ENCODE measurements at places on chromosomes 11 and 22.

DNA sequence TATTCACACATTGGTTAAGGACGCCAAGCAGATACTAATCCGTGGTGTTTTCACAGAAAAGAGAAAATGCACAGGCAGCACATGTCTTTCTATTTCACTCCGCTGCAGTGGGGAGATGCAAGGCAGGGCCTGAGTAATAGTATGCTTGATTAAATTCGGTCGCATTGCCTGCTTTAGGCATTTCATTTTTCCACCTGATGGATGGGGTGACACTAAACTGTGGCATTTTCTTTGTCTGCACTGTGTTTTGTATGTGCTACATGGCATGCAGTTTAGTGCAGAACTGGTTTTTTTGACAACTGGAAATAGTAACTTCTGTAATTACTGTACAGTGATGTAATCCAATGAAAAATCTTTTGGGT is 94.9 kb downstream of the SLC17A6 start:
- no peak for DNase-seq

- peak; percentile 65 for DNase-seq
Measured at GRCh38 chr11:66579017-66579606, 10.7 kb upstream of the CTSF start.

- DNase-seq: peak; percentile 31
Measured at GRCh38 chr11:115168229-115168671, 336.0 kb downstream of the CADM1 start.

DNA sequence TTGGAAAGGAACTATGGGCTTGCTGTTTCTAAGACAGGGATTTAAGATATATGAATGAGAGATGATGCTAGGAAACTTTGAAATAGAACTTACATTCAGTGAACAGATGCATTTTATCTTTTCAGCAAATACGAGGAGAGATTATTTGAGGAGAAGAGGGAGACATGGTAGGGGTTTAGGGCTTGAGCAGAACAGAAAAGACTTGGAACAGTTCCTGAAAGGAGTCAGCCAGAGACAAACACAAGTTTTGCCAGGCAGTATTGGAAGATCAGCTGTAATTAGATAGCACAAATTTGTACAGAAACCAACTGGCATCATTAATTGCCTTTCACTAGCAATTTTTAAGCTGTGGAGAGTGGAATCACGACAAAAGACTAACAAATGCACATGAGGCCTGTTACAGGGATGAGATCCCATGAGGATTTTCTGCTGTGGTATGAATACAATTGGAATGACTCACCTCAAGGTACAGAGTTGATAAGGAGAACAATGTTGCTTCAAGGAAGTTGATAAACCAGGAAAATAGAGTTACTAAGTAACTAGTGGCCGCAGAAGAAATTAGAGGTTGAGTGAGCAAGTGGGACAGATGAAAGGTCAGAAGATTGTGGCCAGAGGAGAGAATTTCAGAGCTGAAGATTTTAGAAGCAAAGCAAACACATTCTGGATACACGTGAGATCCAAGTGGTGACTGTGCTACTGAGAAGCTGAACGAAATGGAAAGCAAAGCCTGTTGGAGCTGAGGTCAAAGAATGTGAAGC is 67.9 kb downstream of the CYB5R2 start:
- no peak for DNase-seq

- no peak for DNase-seq
Measured at GRCh38 chr11:2579315-2580060, 120.3 kb downstream of the KCNQ1OT1 start.

- no peak for DNase-seq
Measured at GRCh38 chr11:66505276-66505816, 5.1 kb upstream of the BBS1 start.

GRCh38 chr22:49620666-49621065 is 207.0 kb downstream of the BRD1 start:
- DNase-seq: no peak

GRCh38 chr22:20951932-20952380 is 15.1 kb upstream of the AIFM3 start:
- no peak for DNase-seq

DNA sequence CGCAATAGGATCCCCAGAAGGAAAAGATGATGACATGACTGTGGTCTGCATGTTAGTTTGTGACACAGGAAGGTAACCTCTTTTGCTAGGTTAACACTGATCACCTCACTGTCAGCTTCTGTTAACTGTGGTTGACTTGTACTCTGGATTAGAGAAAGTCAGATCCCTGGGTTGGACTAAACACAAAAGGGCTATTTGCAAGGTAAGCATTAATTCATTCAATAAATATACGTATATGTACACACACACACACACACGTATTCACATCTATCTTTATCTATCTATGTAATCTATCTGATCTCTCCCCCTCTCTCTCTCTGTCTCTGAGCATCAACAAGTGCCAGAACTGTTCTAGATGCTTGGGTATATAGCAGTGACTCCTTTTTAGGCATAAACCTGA is 136.1 kb upstream of the SNX19 start:
- DNase-seq: no peak

DNA sequence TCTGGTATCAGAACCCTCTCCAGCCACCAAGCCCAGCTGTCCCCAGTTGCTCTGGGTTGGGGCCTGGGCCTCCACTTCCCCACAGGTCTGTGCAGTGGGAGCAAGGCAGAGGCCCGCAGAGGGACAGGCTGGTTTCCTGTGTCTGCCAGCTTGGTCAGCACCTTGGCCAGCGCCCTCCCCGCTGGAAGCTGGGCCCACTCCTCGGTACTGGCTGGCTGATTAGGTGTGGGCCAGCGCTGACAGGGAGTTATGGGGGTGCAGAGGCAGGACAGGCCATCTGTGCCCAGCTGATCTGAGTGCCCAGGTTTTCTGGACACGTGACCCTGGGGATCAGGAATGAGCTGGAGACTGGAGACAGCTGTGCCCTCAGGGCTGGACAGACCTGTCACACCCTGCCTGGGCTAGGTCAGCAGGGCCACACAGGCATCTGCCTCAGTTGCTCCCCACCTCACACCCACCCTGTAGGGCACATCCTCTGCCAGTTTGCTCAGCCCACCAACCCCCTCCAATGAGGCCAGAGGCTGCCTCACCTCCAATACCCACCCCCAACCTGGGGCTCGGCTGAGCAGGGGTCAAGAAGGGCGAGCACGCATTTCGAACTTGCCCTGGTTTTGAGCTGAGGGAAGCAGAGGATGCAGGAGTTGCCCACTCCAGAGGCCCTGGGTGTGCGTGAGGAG is 175.3 kb downstream of the IGLL1 start:
- DNase-seq: no peak

- no peak for DNase-seq
Measured at GRCh38 chr11:1574238-1574932, 2.3 kb upstream of the DUSP8 start.

GRCh38 chr22:50581950-50582492 is 628 bp downstream of the CHKB start:
- DNase-seq: peak; percentile 63

DNA sequence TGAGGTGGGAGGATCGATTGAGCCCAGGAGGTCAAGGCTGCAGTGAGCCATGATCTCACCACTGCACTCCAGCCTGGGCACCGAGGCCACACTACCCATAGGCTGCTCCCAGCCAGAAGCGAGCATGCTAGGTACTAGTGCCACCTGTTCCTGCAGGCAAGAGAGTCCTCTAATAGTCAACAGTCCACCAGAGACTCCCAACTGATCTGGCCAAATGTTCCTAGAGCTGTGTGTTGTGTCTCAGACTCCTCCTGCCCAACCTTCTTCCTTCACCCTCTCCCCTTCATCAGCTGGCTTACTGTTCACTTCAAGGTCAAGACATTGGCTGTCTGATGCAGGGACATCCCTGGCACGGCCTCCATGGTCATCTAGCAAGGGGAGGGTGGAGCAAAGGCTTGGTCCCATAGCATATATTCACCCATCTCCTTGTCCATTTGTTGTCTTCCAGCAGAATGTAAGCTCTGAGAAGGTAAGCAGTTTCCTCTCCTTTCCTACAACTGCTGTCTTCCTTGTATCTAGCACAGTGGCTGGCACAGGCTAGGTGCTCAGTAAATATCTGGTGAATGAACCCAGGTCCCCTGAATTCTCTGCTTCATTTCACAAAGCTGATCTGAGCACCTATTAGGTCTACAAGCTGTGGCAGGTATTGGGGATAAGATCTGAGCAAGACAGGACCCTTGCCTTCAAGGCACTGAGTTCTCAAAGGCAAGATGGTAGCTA is 126.2 kb upstream of the SERPIND1 start:
- no peak for DNase-seq

GRCh38 chr22:49535126-49535525 is 292.5 kb downstream of the BRD1 start:
- DNase-seq: no peak

DNA sequence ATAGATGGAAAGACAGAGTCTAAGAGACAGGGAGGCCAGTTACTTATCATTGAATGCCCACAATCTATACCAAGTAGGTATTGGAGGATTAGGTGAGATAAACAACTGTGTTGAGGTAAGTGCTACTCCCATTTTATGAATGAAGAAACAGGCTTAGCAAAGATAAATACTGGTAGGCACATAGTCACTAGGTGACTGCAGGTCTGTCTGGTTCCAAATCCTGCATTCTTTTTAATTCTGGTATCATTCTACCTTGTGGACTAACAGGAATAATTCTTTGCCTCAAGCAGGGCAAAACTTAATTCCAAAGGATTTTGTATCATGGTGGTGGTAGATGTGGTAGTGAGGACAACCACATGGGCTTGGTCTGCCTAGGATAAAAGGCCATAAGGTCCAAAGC is 28.4 kb downstream of the RNF169 start:
- DNase-seq: no peak

- DNase-seq: no peak
Measured at GRCh38 chr11:115926138-115926537, 421.9 kb upstream of the CADM1 start.

DNA sequence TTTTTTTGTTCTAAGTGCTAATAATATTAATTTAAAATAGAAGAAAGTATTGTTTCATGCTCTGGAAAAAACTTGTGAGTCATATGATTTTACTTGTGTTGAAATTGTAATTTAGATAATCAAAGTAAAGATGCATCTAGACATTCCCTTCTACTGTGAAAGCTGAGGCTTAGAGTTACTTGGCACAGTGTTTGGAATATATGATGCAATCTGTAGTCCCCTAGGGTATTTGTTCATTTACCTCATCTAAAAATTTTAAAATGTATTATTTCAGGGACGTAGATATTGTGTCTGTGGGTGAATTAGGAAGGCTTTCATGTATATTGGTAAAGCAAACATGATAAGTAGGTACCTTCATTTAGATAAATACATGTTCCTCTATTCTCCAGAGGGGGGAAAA is 793.5 kb upstream of the CNTN5 start:
- no peak for DNase-seq

- no peak for DNase-seq
Measured at GRCh38 chr11:13338019-13338426, 60.4 kb downstream of the BMAL1 start.

- no peak for DNase-seq
Measured at GRCh38 chr11:11250470-11250869, 102.6 kb downstream of the CSNK2A3 start.

- peak; percentile 64 for DNase-seq
Measured at GRCh38 chr11:65478388-65479183, 20.3 kb upstream of the MALAT1 start.

- no peak for DNase-seq
Measured at GRCh38 chr22:32777987-32778386, 23.5 kb upstream of the TIMP3 start.

- no peak for DNase-seq
Measured at GRCh38 chr11:95156916-95157541, 67.4 kb downstream of the ENDOD1 start.

DNA sequence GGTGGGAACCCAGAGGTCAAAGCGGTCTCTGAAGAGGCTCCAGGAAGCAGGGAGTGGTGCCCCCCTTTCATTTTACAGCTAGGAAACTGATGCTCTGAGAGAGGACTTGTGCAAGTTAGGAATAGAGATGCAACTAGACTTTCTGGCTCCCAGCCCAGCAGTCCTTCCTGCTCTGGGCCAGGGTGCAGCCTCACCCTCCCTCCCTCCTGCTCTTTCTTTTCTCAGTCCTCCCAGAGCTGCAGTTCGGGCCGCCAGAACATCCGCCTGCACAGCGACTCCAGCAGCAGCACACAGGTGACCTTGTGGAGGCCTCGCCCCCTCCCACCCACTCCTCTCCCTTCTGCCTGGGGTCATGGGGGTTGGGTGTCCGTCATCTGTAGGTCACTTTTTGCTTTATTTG is 51.5 kb downstream of the LHFPL7 start:
- DNase-seq: peak; percentile 77

DNA sequence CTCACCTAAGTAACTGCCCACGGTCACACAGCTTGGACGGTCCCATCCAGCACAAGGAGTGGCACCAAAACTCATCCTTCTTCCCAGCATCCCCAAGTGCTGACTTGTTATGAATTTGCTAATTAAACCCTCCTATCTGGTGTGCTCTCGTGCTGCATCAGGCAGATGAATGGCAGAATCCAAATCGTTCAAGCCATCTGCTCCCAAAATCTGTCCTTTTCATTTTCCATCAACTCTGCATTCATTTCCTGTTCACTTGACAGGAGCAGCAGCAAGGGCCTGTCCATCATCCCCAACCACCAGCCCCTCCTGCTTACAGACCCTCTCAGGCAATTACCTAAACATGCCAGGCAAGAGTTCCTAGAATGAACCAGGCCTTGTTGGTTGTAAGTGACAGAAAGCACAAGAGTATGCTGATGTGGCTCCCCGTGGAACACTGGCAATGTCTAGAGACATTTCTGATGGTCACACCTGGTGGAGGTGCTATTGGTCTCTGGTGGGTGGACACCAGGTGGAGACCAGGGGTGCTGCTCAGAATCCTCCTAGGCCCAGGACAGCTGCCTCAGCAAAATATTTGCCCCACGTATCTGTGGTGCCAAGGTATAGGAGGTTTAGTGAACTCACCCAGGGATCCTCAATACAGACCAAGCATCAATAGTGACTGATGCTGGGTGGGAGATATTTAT is 832.5 kb downstream of the TBC1D22A start:
- no peak for DNase-seq

DNA sequence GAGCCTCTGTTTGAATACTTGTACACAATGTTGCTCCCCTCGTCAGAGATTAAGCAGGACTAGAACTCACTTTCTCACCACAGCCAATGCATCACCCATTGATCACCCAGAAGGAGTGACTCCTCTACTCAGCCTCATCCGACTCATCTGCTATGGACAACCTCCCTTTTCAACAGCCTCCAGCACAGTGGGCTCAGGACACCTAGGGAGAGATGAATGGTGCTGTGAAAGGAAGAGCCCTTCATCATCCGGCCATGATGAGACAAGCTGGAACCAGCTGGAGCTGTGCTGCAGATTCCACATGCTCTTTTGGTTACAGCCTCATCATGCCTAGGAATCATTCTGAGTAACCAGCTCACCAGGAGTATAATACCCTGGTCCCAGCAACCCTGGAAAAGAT is 15.5 kb downstream of the C11orf91 start:
- DNase-seq: no peak

GRCh38 chr11:8288166-8288772 is 24.6 kb upstream of the LMO1 start:
- no peak for DNase-seq

DNA sequence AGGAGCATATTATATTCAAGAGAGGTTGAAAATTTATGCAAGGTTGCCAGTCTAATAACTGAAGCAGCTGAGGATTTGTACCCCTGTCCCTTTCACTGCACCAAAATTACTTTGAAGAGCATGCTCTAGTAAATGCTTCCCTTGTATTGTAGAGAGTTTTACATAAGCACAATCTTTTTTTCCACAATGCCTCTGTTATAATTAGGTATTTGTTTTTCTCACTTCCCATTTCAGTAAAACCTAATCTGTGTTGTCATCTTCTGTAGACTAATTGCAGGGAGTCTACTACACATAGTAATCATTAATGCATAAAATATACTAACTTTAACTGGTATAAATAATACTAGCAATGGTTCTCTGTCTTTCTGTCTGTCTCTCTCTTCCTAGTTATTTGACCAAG is 718.4 kb upstream of the ANO5 start:
- DNase-seq: no peak

- no peak for DNase-seq
Measured at GRCh38 chr11:72146625-72147024, 11.1 kb downstream of the FOLR3 start.

Measured in SHP77 (cell line).